ENCODE measurements at places on chromosomes 12 and 14. TPM values are rescaled to one million over a fixed set of nuclear protein-coding genes. Genes with fewer than 3 reads are reported as not detected.
A peak's percentile ranks its signal among the peaks of the same experiment; 100 is the strongest.

Gene DLGAP5
- polyA plus RNA-seq, result 0.07 TPM

DNA sequence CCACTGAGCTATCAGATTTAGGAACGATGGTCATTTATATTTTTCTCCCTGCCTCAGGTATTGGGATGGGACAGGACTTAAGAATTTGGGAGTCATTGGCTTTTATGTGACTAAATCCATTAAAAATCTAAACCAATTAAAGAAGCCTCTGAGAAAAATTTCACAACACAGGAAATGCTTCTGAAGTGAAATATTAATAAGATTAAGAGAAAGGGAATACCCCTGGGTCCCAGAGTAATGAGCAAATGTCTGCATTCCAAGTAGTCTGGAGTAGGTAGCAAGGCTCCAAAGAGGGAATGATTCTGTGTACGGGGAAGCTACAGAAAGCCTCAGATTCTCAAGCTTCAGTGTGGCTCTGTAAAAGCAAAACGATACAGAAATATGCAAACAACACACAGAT lies 707 bp upstream of the MED6 start:
- no peak for DNase-seq

Gene GLI1
- 0.15 TPM for polyA plus RNA-seq

DNA sequence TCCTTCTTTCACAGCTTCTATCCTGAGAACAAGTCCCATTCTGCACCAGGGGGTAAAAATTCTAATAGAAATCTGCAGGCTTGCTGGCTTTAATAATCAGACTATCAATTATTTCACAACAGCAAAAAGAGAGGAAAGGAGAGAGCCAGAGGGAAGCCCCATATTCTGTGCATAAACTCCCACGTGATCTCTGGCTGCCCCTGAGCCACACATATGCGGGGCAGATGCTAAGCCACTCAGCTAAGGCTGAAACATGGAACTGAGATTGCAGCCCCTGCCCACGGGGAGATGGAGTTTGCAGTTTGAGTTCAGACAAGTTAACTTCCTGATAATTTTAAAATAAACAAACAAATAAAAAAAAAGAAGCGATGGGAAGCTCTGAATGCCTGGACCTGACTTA lies 254.4 kb upstream of the CCDC196 start:
- no peak for DNase-seq

Gene ARHGEF40
- 25.2 TPM for polyA plus RNA-seq

- DNase-seq, result peak; percentile 8
Measured at GRCh38 chr12:80412343-80412953, 31.6 kb upstream of the PTPRQ start.

DNA sequence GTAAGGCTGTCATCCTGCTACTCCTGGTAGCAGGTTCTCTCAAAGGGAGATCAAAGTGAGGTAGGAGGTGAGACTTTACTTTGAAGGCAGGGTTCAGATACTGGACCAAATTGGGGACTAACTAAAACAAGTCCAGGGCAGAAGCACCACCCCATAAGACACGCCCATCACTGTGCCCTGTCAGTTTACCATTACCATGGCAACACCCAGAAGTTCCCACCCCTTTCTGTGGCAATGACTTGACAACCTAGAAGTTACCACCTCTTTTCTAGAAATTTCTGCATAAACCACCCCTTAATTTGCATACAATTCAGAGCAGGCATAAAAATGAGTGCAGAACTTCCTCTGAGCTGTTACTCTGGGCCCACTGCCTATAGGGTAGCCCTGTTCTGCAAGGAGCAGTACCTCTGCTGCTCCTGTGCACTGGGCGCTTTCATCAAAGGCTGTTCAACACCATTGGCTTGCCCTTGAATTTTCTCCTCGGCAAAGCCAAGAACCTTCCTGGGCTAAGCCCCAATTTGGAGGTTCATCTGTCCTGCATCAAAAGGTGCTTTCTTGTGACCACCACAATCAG lies 64.8 kb upstream of the MAX start:
- DNase-seq, result no peak
